ENCODE measurements at places on chromosomes 11 and 22.

GRCh38 chr11:19829109-19829837, 116.6 kb downstream of the NAV2 start:
- DNase-seq: no peak

DNA sequence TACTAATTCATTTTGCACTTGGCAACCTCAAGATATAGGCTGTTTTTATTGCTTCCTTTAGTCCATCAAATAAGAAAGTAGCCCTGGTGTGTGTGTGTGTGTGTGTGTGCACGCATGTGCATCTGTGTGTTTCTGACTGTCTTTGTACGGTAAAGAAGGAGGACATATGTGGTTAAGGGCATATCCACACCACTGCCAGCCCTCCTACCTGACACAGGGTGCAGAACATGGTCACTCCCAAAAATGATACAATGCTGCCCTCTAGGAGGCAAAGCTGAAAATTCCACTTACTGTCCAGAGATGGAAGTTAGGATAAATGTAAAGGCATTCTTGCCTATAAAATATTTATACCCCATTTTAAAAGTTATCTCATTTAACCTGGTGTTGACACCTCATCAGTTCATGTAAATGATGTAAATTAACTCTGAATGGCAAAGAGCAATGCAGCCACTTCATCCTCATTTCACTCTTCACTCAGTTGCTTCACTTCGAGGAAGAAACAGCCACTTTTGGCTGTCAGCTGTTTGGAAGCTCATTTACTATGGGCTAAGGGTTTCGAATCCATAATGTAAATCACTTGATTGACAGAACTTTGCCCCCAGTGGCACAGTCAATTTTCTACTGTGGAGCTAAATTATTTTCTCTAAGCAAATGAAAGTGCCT, 83.1 kb upstream of the MTNR1B start:
- DNase-seq: no peak

GRCh38 chr11:128841461-128842072, 25.5 kb downstream of the KCNJ1 start:
- DNase-seq: no peak

DNA sequence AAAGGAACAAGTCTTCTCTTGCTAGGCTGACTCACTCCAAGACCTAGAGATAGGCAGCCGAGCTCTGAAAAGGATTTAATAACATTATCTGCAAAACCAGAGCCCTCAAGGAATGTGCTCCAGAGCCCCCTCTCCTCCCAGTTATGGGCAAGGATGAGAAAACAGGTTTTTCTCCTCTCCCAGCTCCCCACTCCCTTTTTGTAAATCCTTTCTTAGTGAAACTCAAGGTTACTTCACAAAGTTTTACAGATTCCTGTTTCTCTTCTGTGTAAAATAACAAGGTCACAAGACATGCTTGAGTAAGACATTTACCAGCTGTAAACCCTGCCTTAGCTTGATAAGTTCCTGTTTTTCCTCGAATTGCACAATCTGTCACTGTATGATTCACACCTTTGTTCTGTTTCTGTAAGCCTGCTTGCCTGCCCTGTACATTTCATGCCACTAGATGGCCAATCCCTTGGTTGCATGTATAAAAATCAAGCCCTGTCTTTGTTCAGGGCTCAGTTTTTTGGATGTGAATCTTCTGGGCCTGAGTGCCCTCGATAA, 489.4 kb downstream of the KCNA4 start:
- no peak for DNase-seq

DNA sequence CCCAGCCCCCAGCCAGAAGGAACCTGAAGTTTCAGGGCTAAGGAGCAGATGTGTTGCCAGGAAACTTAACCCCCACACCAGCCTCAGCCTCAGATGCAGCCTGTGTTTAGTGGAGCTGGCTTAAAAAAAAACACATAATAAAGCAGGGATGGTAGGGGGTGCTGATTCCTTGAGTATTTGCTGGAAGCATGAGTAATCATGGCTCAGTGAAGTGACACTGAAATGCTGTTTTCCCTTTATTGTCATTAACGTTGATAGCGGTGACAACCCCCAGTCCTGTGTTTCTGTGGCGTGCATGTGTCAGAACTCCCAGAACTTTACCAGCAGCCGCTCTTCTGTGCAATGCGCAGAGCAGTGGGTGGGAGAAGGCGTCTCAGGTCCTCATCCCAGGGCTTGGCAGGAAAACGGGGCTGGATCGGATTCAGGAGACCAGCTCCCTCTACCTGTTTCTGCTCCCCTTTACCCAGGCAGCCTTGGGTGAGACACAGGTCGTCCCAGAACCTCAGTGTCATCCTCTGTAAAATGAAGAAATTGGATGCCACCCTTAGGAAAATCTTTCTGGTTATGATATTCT, 1282.1 kb downstream of the TBC1D22A start:
- DNase-seq: no peak

GRCh38 chr11:2778630-2779498, 79.1 kb upstream of the KCNQ1OT1 start:
- no peak for DNase-seq

- no peak for DNase-seq
These were observed 16.4 kb upstream of the AMOTL1 start for GRCh38 chr11:94751786-94752185.

- DNase-seq: no peak
These were observed 2.6 kb downstream of the BET1L start for GRCh38 chr11:204587-205109.

- DNase-seq: no peak
These were observed 132.1 kb downstream of the RAB38 start for GRCh38 chr11:88043149-88043548.

GRCh38 chr11:115256397-115257197, 247.6 kb downstream of the CADM1 start:
- no peak for DNase-seq

DNA sequence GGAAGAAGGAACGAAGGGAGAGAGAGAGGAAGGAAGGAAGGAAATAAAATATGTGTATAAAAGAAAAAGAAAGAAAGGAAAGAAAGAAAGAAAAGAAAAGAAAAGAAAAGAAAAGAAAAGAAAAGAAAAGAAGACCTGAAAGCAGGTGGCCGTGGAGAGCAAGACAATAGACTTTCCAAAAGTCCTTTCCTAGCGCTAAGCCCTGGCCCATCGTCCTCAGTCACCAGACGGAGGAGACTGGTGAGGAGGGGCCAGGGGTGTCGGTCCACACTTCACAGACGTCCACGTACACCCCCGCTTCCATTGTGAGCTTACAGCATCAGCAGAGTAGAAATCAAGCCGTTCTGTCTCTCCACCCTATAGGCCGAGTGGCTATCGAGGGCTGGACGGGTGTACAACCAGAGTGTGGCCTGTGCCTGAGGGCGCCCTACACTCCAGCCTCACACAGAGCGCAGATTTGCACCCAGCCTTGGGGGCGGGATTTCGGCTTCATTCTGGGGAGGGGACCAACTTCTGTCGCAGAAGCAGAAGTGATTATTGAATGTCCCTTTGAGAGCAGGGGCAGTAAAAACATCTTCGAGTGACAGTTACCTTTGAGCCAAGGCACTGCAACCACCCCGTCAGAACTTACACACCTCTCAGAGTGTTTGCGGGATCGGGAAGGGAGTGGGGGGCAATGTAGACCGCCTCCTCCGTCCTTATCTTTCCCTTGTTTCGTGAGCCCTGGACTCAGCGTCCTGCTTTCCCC, 2.0 kb upstream of the BSX start:
- no peak for DNase-seq

- DNase-seq: no peak
These were observed 149.9 kb downstream of the PKNOX2 start for GRCh38 chr11:125314276-125315078.

GRCh38 chr11:34495239-34495723, 18.3 kb downstream of the ELF5 start:
- no peak for DNase-seq

DNA sequence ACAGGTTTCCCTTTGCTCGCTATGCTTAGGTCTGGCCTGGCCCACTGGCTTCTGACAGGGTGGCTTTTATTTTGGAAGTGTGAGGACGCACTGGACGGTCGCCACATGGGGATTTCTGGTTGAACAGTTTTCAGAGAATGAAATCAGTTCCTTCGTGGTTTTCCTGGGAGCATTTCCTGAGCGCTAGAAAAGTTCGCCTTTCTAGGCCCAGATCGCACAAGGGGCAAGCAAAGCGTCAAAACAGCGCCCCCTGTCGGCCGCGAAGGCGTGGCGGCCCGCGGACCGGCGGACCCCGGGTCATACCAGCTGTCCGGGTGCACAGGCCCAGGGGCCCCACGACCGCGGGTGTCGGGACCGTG, 12.7 kb upstream of the CYP2R1 start:
- peak; percentile 65 for DNase-seq

DNA sequence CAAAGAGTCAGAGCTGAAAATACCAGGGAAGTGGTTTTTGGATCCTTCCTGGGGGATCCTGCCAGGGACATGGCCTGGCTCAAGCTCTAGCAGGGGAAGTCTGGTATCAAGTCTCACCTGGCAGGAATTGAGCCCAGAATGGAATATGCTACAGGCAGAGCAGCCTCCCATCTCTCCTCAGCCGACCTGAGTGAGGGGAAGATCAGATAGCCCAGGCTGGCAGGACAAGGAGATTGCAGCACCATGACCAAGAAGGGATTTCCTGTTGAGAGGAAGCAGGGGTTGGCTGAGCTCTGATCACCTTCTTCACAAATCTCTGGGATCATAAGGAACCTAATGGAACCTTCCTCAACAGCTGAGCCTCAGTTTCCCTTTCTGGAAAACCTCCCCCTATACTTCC, 13.0 kb downstream of the OAF start:
- DNase-seq: no peak

GRCh38 chr11:13884158-13884799, 78.2 kb upstream of the SPON1 start:
- no peak for DNase-seq

DNA sequence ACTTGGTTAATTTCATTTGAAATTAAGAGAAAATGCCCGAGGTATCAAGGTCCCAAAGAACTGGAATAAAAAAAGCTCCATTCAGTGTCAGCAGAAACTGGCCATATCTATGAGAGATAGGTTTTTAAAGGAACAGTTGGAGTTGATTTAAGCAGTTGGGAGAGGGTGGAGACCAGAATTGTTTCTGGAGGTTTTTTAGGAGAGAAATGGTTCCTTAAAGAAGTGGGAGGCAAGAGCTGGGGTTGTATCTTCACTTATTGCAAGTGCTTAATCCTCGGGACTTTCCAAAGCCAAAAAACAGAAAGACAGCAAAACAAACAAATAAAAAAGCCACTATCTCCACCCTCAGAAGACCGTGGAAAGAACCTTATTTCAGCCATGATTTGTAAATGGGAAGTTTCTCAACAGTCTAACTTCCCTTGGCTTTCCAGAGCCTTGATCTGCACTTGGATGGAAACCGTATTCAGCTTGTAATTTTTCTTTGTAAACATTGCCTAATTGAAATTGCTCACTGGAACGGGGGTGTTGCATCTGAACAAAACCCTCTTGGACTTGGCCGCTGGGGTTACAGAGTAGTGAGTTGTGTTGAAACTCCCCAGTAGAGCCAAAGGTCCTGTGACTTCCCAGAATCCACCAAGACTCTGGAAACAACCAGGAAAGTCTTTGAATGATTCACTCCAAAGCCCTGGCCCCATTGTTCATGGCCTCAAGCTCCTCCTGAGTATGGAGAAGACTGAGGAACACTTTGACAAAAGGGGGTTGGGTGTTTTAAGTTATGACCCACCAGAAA, 115.6 kb downstream of the SLC1A2 start:
- no peak for DNase-seq

- no peak for DNase-seq
These were observed 13.1 kb downstream of the MS4A15 start for GRCh38 chr11:60769811-60770210.

DNA sequence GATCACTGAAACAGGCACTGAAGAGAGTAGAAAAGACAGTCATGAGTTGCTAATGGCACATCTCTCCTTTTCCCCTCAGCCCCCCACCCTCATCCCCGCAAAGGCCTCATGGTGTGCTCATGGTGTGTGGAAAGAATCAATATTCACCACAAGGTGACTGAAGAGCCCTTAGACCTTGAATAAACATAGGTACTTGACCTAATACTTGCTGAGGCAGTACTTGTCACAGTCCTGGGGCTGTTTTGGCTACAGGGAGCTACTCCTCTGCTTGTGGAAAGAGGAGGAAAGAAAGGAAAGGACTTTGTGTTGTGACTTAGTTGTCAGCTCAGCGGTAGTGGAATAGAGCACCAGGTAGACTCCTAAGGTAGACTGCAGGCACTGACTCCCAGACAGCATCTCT, 537.8 kb upstream of the CCDC179 start:
- no peak for DNase-seq

DNA sequence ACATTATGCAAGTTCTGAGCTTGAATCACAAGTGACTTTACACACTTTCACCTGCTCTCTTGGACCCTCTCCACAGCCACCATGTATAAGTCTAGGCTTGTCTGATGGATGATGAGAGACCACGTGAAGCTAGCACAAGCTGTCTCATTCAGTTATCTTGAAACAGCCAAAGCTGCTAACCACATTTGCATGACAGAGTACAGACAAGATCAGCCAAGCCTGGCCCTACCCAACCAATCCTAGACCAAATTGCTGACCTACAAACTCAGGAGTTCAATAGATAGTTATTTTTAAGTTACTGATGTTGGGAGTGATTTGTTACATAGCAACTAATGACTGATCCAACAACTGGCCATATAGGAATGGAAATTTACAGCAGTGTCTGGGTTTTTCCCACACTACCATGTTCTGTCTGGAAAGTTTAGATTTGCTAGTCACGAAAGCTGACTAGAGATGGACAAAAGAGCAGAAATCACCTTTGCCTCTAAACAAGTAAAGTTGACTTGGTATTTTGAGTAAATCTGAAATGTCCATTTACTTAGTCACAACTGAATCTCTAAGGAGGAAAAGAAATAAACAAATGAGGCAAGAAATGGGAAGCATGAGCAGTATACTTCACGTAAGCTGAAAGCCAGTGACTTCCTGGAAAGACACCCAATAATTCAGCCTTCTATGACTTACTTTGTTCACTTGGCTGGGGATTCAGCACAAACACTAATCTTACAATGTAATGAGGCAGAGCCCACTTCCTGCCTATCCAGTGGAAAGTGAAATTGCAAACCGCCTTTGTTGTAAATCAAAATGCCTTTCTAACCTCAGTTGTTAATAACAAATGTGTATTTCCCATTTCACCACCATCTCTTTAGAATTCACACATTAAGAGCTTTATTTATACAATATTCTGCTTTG, 101.7 kb downstream of the FAM181B start:
- no peak for DNase-seq

DNA sequence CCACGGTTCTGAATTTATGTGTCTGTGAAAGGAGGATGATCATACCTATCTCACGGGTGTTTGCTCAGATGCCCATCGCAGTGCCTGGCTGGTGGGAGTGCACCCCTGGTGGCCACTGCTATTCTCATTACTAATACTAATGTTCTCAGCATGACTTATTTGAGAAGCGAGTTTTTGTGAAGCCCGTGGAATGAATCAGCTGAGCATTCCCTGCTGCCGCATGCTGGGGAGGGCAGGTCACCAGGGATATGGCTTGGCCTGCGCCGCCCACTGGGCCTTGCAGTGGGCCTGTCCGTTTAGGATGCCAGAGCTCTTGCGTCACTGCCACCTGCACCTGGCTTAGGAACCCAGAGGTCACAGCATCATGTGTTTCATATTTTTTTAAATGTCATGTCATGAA, 16.9 kb downstream of the CTTN start:
- DNase-seq: no peak

GRCh38 chr11:94750319-94751217, 17.6 kb upstream of the AMOTL1 start:
- no peak for DNase-seq

GRCh38 chr11:114348200-114349191, 51.8 kb downstream of the C11orf71 start:
- DNase-seq: no peak

Data from stimulated activated CD4-positive, alpha-beta T cell treated with anti-CD3 and anti-CD28 coated beads, Interleukin-12 subunit alpha, Interleukin-12 subunit beta, amount 100 ng/mL, for 24 hours (primary cell).